ENCODE measurements at places on chromosomes 5 and 9.
A peak's percentile ranks its signal among the peaks of the same experiment; 100 is the strongest.

DNA sequence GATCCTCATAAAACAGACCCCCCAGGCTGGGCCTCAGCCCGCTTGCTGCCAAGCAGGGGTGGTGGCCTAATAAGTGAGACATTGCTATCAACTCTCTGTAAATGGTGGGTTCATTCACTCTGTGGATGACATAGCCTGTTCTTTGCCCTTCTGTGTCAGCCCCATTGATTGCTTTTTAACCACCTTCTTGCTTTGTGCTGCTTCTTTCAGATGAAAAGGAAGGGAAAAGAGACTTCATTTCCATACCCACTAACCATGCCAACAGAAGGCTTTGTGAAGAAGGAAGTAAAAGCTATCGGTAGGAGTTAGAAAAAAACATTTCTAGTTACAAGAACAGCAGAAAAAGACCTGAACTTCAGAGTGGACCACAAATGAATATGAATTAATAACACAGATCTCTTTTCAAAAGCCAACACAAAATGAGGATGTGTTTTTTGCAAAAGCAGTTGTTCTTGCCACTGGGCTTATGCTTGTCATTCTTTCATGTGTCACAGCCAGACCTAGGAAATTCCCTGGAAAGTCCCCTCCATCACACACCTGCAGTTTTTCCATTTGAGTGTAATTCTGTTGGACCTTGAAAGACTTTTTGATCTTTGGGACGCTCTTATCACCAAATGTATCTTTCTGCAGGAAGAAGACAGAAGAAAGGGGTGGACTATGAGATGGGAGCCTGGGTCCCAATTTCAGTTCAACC, 507.7 kb downstream of the CCDC171 start:
- no peak for DNase-seq

GRCh38 chr5:148666353-148666752, 12.0 kb upstream of the HTR4 start:
- DNase-seq = no peak

GRCh38 chr9:121239071-121239470, 28.9 kb upstream of the GSN start:
- DNase-seq = no peak

DNA sequence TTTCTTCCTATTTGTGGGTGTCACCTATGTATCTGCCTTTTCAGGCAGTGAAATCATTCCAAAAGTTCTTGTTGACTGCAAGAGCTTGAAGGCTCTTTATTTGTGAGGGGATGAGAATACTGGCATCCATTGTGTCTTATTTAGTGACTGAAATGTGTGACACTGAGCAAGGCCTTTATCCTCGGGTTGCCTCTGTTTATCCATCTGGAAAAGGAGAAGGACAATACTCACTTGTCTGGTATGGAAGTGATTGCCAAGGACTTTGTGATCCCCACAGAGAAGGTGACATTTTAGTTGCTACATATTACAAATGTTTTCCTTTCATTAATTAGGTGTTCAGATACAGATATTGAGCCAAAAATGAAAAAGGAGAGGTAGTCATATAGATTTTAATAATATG, 80.2 kb downstream of the ARRDC3 start:
- no peak for DNase-seq

DNA sequence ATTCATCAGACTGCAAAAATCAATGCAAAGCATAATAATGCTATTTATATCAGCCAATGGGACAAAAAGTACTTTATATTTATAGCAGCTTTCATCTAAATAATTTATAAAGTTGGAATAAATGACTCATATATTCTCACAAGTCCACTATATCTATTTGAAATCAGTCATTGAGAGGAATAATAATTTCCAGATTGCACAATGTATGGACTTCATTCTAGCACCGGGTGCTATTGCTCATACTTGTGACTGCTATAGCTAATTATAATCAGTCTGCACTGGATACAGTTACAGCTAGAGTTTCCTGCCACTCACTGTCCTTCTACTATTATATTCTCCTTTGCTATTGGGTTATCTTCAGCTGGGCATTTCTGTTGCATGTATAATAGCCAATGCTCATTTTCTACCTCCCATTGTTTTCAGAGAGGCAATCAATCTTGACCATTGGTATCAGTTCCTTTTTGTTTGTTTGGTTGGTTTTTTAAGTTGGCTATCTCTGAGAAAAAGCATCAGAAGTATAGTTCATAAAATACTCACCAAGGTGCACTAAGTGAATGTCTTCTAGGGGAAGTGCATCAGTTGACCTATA, 1.9 kb downstream of the CDH18 start:
- DNase-seq = no peak

DNA sequence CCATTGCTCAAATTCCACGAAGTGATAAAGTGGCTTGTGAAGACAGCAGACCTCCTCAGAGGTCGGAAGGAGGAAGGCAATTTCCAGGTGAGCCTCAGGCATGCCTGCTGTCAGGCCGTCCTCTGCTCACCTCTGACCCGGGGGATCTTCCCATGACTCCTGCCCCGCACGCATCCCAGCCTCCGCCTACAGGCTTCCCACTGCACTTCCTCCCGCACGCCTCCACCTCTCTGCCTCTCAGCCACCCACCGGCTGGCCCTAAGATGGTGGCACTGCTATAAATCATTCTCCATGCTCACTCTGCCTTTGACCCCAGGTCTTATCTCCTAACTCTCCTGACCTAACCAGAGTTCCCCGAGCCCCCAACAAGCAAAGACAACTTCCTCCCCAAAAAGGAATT, 49.4 kb upstream of the DNAH5 start:
- DNase-seq = no peak

DNA sequence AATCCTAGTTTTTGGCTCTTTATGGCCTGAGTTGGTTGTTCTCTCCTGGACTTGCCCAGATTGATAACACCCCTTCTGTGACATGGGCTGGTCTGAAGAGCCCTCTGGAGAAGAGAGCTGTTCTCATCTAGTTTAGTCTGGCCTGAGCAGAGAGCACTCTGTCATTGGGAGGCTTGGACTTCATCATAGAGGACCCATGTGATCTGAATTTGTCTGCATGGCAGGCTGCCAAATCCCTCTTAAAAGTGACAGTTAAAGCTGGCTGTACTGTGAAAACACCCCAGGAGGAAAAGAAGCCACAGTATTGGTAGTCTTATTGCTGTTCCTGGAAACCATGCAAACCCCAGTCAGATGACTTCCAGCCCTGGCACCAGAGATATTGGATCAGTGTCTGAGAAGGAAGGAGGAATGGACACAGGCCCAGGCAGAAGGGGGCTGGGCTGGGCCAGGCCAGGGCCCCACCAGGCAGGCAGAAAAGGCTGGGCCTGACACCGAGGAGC, 3.7 kb upstream of the WDR31 start:
- DNase-seq = no peak

DNA sequence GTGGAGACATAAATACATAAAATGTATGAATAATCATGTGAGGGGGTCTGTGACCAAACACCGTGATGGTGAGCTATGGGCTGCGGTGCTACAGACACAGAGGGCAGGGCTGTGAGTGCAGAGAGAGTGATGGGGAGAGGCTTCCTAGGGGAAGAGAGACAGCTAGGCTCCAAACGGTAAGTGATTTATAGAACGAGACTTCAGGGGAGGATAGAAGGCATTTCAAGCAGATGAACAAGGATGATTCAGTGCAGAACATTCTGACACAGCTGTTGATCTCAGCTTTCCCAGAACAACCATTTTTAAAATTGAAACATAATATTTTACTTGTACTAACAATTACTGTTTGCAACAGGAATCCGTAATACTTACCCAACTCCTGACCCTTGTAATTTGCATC, 100.7 kb downstream of the GAS1 start:
- DNase-seq = no peak

GRCh38 chr5:424301-425110, 18.5 kb upstream of the EXOC3 start:
- DNase-seq = no peak

DNA sequence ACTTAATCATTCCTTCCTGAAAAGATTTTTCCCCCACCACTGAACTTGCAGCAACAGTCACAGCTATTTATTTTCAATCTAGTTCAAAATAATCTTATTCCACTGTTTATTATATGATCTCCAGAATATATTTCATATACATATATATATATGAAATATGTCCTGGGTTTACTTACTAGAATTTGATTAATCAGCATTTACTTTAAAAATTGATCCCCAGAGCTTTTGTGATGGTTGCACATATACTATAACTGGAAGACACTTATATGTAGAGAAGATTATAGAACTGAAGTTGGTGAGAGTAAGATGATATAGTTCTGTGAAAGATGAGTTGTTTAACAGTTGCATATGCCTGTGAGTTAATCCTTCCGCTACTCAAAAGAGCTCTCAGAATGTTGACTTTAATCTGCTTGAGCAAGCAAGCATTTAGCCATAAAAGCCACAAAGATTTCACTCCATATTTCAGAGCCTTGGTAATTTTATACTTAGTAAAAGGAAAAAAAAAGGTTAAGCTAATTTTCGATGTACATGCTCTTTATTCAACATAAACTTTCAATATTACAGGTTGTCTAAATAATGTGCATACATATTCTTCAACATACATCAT, 399.3 kb upstream of the CDH9 start:
- DNase-seq = no peak

DNA sequence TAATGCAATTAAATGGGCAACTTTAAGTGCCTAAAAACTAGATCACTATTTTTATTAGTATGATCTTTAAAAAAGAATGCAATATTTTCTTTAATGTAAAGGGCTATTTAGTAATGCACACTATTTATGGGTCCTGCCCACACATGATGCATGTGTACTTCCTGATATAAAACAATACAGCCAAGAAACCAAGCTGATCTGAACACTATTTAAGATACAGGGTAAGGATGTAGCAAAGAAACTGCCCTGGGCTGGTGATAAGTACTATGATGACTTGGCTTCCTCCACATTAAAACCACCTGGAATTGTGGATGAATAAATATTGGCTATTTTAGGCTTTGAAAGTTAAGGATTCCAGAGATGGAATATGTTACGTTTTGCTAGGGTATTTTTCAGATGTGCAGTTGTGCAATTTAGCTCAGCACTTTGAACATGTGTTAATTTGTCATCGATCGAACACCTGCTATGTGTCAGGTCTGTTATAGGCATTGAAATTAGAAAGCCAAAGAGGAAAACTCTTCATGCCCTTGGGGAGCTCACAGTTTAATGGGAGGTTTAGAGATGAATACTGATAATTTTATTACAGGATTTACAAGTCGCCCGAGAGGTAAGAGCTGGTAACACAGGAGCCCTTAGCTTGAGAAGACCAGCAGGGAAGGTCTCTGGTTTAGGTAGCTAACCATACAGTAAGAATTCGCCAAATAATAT, 276.7 kb downstream of the PLK2 start:
- DNase-seq = no peak

DNA sequence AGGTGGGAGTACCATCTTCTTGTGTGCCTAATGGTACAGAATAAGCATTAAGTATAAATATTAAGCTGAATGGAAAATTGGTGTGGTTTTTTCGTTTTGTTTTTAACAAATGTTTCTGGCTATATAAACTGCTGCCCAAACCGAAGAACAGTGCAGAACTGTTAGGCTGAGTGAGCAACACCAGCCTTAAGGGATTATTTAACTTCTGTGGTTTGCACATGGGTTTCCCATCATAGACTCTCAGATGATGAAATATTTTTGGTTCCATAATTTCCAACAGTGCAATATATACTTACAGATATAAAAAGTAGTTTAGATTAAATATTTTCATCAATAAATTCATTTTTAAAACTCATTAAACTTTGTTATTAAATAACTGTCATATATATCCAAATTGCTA, 16.4 kb downstream of the C5orf63 start:
- DNase-seq = no peak

DNA sequence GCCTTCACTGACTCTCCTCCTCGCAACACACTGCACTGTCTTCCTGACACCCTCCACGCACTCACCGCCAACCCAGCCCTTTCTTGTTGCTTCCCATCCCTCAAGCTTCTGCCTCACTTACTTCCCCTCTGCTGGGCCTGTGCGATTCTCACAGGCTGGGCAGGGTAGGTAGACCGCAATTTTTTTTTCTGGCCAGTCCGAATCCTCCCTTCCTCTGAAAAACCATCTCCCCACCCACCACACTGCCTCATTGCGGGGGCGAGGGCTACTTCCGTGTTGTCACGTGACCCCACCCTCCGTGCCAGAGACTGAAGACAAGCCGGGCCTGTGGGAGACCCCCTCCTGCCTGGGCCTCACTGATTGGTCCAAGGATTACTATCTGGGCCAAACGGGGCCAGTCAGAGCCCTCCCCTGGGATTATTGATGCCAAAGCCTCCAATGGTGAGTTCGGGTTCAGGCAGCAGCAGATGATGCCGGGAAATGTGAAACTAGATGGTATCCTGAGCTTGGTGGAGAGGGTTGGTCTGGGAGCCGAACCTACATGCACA, 73.1 kb downstream of the STK10 start:
- DNase-seq = peak; percentile 38

DNA sequence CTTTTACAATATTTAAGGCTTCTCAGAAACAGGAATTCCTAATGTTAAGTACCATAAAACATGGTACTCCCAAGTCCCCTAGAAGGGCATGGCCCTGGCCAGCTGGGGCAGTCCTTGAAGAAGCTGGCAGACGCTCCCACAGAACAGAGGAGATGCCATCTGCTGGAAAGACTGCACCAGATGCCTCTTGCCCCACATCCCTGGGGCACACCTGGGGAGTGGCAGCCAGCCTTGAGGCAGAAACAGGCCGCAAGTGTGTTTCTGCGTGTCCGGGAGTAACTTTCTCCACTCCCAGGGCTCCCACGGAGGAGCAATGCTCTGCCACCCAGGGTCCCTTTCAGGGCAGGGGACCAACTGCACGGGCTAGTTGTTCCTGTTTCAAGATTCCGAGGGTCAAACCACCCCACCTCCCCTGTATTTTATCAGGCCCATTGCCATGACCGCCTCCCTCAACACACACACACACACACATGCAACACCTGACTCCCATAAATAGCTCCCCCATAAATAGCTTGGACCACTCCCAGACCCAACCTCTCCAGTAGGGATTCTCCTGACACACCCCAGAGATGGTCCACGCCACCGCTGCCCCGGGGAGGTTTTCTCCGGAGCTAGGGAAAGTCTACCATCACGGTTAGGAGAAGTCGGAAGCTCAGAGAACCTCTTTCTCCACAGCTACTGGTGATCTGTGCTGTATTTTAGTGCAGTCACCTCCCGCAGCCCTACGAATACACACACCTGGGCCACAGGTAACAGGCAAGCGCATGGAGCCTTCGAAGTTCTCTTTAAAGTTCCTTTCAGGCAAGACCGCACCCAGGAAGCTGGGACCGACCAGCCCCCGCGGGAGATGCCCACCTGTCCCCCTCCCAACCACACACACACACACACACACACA, 1.5 kb downstream of the SPOCK1 start:
- no peak for DNase-seq

- DNase-seq = no peak
Measured at GRCh38 chr5:154411338-154411737, 34.5 kb upstream of the SAP30L start.

- DNase-seq = peak; percentile 26
Measured at GRCh38 chr9:89153232-89154017, 25.2 kb downstream of the SHC3 start.

DNA sequence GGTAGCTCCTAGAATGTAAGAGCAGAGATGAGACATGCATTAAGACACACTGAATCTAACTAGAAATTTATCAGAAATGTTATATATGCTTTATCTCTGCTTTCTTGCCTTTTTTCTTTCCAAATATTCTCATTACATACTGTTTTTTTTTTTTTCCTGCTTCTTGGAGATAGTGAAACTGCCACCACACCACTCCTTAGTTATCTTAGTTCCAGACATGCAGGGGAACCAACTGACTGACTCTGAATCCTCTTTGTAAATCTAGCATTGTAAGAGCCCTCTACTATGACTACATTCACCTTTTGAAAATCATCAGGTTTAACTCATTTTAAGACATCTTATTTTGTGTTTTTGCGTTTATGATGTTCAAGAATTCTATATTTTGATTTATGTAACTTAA, 181.3 kb upstream of the ST8SIA4 start:
- no peak for DNase-seq

- DNase-seq = no peak
Measured at GRCh38 chr9:107667231-107668070, 177.9 kb upstream of the KLF4 start.
